ENCODE measurements at places on chromosomes 6 and 20. TPM values are rescaled to one million over a fixed set of nuclear protein-coding genes. Genes with fewer than 3 reads are reported as not detected.

DNA sequence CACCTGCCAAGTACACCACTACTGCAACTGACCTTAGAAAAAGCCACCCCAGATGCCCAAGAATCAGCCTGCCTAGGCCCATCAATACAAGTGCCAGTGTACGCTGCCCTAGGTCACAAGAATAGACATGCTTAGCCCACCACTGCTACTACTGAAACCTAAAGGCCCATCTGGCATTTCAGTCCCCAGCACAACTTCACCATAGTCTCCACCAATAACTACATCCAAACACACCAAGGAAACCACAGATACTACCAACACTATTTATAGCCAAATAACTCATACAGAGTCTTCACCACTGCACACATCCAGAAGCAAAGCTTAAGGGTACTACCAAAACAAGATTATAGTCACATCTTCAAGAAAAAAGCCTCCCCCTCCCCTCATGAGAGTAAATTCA lies 28.2 kb downstream of the TREML4 start:
- no peak for DNase-seq

GRCh38 chr6:52689857-52690256 lies 18.9 kb downstream of the TMEM14A start:
- no peak for DNase-seq

- DNase-seq, result no peak
Measured at GRCh38 chr20:34560141-34560523, 1.6 kb downstream of the MAP1LC3A start.

GRCh38 chr6:57137350-57137749 lies 34.8 kb upstream of the BAG2 start:
- DNase-seq, result no peak

DNA sequence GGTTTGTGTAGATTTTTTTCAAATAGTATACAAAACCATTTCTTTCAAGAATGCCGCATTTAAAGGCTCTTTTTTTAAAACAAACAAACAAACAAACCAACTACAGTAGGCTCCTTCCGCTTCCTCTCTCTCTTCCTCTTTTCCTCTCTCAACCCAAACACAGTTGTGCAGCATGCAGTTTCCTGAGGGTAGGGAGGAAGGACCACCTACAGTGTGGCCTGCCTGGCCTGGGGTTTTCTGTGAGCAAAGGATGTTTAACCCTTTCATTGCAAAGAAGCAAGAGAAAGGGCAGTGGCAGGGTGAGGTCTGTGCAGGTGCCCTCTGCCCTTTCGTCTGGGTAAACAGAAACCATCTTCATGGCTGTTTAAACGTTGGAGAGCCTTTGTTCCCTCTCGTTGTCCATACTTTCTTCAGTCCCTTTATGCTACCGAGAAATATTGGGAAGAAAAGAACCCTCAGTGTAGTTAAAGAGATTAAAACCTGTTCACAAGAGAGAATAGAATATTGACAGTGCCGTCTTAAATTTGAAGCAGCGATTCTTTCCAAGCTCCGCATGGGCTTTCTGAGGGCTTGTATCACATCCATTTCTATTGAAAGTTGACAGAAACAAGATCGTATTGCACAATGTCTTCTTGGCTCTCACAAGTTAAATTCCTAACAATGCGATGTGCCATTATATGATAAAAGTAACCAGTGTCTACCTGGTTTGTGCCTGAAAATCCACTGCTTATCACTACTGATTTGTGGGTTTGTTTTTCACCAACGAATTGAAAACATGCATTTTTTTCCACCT lies 215.5 kb upstream of the SNX9 start:
- DNase-seq, result no peak

Gene HLA-A
- total RNA-seq, result 226 TPM
